Esophagus muscularis mucosa (tissue), 4 donors: ENCODE measurements at places on chromosomes 2 and 18.

GRCh38 chr2:112483831-112484230, 1.9 kb downstream of the TTL start:
- H3K4me3 ChIP-seq = peak overlapping the region; percentile 91
- H3K27me3 ChIP-seq = no peaks in the 10 kb centered on the region
- no peak overlapping the region for H3K27ac ChIP-seq
- DNase-seq = no peak

DNA sequence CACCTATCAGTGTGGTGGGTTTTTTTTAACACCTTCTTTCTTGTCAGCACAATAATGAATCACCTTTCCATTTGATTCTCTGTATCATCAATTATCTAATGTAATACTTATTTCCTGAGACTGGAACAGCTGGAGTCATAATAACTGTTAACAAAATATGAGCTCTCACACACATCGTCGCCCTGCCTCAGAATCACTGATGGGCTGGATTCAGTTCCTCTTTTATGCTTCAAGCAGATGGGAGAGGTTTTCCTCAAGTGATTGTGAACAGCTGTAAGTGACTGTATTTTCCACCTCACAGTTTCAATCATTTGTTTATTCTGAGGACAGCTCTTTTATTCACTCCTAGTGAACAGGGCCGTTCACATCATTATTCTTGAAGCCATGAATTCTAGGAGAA, 330.2 kb downstream of the DSC3 start:
- no peak overlapping the region for H3K4me3 ChIP-seq
- H3K27me3 ChIP-seq = no peaks in the 10 kb centered on the region
- no peaks in the 10 kb centered on the region for H3K4me1 ChIP-seq
- no peak for DNase-seq
- no peaks in the 10 kb centered on the region for H3K36me3 ChIP-seq

DNA sequence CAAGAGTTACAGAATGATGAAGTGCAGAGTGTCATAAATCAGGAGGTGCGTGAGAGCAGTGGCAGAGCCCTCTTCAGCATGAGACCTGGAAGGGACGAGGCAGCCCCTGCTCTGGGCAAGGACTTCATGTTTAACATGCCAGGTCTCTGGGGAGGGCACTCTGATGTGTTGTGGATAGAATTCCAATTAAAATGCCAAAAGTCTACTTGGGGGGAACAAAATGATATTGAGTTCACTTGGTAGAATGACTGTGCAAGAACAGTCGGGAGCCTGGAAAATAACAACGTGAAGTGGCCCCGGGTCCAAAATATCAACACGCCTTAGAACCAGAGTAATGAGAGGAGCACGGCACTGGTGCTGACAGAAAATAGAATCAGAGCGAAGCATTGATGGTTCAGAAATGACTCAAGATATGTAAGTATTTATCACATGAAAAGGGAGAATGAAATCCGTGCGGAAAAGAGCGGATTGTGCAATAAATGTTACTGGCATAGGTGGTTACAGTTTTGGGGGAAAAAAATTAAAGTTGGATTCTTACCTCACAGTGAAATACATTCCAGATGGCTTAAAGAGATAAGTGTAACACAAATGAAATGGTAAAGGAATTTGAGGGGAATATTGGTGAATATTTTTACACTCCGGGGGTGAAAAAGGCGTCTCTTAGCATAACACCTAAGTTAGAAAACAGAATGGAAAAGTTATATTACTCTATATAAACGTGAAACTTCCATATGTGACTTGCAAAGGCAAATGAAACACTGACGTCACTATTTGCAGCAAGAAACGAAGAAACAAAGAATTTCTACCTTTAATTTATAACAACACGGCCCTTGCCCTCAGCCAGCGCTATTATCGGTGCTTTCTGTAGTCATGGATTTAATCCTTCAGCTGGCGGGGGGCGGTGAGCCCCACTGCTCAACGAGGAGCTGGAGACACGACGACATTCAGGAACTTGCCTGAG, 159.4 kb upstream of the TWIST2 start:
- no peaks in the 10 kb centered on the region for H3K27me3 ChIP-seq
- no peak overlapping the region for H3K27ac ChIP-seq

DNA sequence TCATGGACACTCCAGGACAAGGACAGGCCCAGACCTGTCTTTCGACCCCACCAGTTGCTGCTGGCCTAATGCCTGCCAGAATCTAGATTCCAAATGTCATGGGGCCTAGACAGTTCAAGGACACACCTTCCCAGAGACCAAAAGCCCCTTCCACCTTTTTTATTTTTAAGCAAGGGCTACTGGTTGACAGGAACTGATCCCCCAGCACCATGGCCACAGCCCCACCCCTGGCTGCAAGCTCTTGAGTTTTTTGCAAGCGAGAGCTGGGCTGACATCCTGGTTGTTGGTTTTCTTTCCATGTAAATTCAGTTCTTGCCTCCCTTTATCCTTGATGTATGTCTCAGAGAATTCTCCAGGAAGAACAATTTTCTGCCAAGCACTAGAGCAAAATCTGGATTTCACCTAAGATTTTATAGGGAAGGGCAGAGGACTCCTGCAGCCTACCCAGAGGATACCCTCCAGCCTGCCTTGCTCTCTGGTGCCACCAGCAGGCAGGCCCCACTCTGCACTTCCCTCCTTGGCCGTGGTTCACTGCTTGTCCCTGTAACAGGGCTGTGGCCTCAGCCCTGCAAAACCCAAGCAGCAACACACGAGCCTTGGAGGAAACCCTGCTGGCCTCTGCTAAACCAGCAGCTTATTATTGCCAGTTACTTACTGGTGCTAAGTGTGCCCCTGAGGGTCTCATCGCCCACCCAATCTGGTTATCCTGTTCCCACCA, 97.7 kb downstream of the TWIST2 start:
- H3K36me3 ChIP-seq = no peaks in the 10 kb centered on the region
- DNase-seq = peak; percentile 88
- peaks cover 16% of the 10 kb centered on the region for H3K4me1 ChIP-seq
- no peaks in the 10 kb centered on the region for H3K27me3 ChIP-seq
- no peak overlapping the region for H3K4me3 ChIP-seq
- H3K27ac ChIP-seq = no peak overlapping the region

GRCh38 chr2:19125901-19126680, 232.3 kb downstream of the OSR1 start:
- peaks cover 2% of the 10 kb centered on the region for H3K4me1 ChIP-seq
- no peak overlapping the region for H3K27ac ChIP-seq
- H3K27me3 ChIP-seq = no peaks in the 10 kb centered on the region
- no peak overlapping the region for H3K4me3 ChIP-seq
- no peak for DNase-seq

DNA sequence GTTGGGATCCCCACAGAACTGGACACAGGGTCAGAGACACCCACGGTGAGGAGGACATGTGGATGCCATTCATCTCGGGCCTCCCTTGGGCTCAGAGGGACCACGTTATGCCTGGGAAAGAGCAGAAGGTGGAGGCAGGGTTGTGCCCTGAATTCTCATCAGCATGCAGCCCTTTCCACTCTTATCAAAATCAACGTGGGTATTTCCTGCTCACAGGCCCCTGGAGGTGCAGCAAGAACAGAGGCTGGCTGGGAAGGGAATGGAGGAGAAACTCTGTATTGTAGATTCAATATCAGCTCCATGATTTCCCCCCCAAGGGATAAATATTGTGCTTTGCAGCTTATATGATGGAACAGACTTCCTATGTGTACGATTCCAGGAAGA, 90.9 kb downstream of the SETBP1 start:
- H3K27me3 ChIP-seq = no peaks in the 10 kb centered on the region
- H3K36me3 ChIP-seq = no peaks in the 10 kb centered on the region
- peaks cover 32% of the 10 kb centered on the region for H3K4me1 ChIP-seq
- no peak overlapping the region for H3K4me3 ChIP-seq
- H3K27ac ChIP-seq = peak overlapping the region; percentile 41
- no peak for DNase-seq

DNA sequence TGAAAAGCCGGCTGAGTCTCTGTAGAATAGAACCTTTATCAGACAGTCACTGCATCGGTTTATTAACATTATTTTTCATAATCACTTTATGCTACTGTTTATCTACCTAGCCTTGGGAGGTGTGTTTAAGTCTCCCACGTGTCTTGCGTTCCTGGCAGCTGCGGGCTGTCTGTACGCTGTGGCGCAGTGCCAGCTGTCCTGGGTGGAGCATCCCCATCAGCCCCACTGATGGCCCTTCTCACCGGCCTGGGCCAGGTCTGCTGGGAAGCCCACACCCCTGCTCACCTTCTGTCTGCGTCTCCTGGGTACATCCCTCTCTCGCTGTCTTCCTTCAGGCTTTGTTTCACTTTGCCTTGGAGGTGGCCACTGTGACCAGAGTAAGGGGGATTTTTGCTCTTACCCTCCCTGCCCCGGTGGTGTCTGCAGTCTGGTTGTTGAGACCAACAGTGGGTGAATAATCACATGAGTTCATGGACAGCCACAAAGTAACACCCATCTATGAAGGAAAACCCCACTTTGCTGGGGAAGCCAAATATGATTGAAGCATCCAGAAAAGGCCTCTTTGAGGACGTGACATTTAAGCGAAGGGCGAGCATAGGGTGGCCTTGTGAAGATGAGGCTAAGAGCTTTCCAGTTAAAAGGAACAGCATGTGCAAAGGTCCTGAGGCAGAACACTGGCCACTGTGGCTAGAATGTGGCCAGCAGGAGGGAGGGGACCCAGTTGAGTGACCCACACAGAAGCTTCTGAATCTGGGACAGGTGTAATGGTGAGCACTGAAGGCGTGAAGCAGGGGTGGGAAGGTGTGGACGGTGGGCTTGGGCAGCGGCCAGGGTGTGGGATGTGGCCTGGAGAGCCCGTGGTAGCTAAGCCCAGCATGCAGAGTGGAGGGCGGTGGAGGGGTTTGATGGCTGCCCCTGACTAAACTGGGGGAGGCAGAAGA, 41.7 kb downstream of the RAMP1 start:
- H3K36me3 ChIP-seq = no peaks in the 10 kb centered on the region
- no peaks in the 10 kb centered on the region for H3K27me3 ChIP-seq
- H3K27ac ChIP-seq = peak overlapping the region; percentile 87
- DNase-seq = no peak

GRCh38 chr18:8277270-8277669, 332.0 kb upstream of the RAB12 start:
- no peaks in the 10 kb centered on the region for H3K27me3 ChIP-seq
- H3K4me3 ChIP-seq = no peak overlapping the region
- no peak for DNase-seq
- no peak overlapping the region for H3K27ac ChIP-seq
- no peaks in the 10 kb centered on the region for H3K4me1 ChIP-seq

GRCh38 chr2:227515742-227516141, 43.8 kb downstream of the AGFG1 start:
- H3K4me3 ChIP-seq = no peak overlapping the region
- no peaks in the 10 kb centered on the region for H3K27me3 ChIP-seq
- H3K4me1 ChIP-seq = peaks cover 54% of the 10 kb centered on the region
- no peak overlapping the region for H3K27ac ChIP-seq

DNA sequence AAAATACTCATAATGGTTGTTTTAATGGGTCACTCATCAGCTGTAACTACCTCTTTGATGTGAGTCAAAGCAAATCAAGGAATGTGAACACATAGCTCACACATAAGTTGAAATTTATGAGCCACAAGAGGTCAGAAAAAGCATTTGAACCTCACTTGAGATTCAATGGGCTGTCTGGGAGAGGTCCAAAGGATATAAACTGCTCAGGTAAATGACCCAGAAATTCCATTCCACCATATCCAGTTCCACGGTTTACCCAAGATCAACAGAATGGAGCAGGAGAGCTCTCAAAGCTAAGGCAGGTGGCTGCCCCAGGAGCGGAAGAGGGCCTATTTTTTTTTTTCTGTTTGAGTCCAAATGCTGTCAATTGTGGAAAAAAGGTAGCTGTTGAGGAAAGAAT, 464.1 kb downstream of the TNS1 start:
- H3K4me1 ChIP-seq = peaks cover 10% of the 10 kb centered on the region
- DNase-seq = no peak
- no peaks in the 10 kb centered on the region for H3K27me3 ChIP-seq
- H3K27ac ChIP-seq = no peak overlapping the region

DNA sequence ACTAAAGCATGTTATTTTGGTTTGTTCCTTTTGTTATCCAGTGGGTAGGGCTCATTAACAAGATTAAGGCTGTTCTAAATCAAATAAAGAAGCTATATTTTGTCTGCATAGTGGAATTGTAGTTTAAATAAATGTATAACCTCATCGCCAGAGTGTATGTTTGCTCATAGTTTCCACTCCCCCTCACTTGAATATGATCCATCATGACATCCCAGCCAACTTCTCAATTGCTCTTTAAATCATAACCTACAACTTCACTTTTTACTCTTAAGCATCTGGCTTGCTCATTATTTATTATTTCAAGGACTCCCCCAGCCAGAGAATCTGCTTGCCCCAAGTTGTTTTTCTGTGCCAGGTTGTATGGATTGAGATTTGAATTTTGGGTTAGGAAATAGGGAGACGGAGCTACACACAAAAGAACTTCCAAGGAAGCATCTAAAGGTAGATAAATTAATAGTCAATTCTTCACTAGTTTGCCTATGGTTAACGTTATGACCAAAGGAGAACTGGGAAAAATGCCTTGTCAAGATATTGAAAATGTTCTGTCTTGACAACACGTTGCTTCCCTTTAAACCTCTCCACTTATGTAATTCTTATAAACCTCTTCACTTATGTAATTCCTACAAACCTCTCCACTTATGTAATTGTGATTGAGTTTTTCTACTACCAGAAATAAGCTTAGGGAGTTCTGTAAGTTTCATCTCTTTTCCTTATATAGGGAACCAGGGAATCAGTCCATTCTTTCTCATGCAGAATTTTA, 55.4 kb upstream of the UPP2 start:
- no peaks in the 10 kb centered on the region for H3K27me3 ChIP-seq
- H3K4me1 ChIP-seq = no peaks in the 10 kb centered on the region
- H3K27ac ChIP-seq = no peak overlapping the region
- no peaks in the 10 kb centered on the region for H3K36me3 ChIP-seq
- no peak overlapping the region for H3K4me3 ChIP-seq
- peak; percentile 64 for DNase-seq

DNA sequence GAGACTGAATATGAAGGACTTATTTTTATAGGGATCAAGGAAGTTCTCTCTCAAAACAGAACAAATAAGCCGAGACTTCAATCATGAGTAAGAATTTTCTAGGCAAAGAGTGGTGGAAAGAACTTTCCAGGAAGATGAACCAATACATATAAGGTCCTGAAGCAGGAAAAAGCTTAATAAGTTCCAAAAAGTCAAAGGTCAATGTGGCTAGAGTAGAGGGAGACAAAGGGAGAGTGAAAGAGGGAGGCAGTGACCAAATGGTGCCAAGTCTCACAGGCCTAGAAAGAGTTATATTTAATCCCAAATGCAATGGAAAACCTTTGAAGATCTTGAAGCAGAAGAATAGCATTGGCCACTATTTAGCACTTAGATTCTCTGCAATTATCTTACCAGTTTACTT, 56.0 kb downstream of the PDE11A start:
- H3K27me3 ChIP-seq = no peaks in the 10 kb centered on the region
- no peaks in the 10 kb centered on the region for H3K4me1 ChIP-seq
- no peak for DNase-seq

- H3K4me1 ChIP-seq = peaks cover 20% of the 10 kb centered on the region
- no peak overlapping the region for H3K27ac ChIP-seq
- no peak overlapping the region for H3K4me3 ChIP-seq
- H3K27me3 ChIP-seq = no peaks in the 10 kb centered on the region
- no peaks in the 10 kb centered on the region for H3K36me3 ChIP-seq
- DNase-seq = no peak
Observed at GRCh38 chr18:3706279-3707097, 256.5 kb downstream of the TGIF1 start.
